HT1080 (cell line): ENCODE measurements at places on chromosomes 3 and 15. TPM values are rescaled to one million over a fixed set of nuclear protein-coding genes. Genes with fewer than 3 reads are reported as not detected.

GRCh38 chr3:139577909-139578308 lies 38.4 kb upstream of the RBP1 start:
- peak; percentile 30 for DNase-seq

DNA sequence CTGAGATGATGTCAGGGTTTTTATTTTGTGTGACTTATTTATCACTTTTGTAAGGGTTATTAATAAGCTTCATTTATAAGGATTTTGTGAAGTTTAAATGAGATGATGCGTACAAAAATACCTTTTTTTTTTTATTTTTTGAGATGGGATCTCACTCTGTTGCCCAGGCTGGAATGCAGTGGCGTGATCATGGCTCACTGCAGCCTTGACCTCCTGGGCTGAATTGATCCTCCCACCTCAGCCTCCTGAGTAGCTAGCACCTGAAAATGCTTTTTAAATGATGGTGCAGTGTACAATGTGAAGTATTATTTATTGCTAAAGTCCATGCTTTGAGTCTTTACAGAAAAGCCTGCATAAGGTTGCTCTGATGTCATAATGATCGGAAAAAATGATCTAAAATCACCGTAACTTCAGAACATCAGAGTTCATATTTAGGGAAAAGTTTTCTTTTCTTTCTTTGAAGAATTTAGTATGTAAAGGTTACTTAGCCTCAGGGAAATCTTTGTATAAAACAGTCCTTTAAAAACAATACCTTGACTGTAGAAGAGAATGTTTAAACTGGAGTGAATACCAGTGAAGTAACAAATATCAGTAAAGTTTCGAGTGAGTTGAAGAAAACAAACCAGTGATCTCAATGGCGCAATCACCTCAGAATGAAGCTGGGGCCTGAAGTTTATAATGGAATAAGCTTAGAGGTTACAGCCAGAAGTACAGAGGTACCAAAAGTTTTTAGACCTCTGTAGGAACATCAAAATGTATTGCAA lies 29.7 kb downstream of the TCF12 start:
- no peak for DNase-seq

DNA sequence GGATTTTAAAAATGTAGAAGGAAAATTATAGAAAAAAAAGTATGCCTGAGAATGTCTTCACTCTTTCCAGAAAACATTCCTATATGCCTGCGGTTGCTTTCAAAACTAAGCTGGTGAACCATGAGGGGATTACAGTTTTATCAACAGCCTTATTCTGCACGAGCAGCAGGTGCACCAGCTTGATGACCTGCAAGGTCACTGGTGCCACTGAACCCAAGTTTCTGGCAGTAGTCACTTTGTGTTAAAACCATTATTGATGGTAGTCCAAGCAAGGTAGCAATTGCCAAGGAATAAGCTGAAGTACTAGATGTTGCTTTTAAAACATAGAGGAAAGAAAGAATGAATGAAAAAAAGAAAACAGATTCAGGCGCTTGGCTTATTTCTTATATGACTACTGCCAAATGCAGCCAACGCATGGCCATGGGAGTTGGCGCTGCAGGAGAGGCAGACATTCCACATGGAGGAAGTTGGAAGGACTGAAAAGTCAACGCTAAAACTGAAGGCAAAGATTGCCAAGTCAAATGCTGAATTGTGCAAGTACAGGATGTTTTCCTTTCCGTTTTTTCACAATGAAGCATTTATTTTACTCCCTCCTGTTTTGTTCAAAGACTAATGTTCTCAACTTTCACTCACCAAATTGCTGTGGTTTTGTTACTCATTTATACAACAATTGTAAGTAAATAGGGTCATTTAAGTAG lies 601.4 kb downstream of the CADM2 start:
- no peak for DNase-seq

GRCh38 chr15:101240358-101240757 lies 11.5 kb downstream of the CHSY1 start:
- no peak for DNase-seq

GRCh38 chr3:57756528-57757401 lies 656 bp downstream of the SLMAP start:
- peak; percentile 65 for DNase-seq

GRCh38 chr3:59968513-59969045 lies 918.8 kb upstream of the CFAP20DC start:
- no peak for DNase-seq

DNA sequence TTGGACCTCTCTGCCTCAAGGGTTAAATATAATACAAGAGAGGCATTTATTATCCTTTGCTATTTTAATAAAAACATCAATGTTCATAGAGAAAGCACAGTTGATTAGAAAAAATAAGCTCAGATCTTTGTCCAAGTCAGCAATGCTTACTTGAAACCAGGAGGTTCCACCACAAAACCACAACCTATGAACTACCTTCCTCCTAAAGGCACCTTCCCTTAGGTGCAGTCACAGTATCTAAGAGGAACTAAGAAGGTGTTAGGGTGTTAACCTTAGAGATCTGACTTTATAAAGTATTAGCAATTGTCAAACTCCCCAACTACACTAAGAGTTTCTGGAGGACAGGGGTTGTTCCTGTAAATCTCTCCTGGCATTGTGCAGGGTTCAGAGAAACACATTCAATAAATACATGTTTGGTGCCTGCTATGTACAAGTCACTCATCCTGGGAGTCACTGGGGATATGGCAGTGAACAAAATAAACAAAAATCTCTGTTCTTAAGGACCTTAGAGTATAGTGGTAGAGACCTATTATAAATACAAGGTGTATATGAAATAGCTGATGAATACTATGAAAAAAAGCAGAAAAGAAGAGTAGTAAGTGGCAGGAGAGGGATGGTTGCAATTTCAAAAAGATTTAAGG lies 208.6 kb downstream of the NFKBIZ start:
- DNase-seq, result no peak

DNA sequence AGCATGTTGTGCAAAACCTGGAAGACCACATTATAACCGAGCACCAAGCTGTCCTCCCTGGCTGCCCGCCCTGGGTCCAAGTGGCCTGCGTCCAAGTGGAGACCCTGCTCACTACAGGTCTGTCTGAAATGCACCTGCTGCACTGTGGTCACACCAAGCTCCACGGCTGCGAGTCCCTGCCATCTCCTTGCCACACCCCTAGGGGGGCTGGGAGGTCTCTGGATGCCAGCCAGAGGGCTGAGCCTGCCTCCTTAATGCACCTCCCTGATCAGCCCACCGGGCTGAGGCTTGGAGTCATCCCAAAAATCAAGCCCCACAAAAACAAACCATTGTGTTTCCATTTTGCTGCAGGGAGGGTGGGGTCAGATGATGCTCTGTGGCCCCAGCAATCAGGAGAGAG lies 187.1 kb downstream of the MEGF11 start:
- no peak for DNase-seq

DNA sequence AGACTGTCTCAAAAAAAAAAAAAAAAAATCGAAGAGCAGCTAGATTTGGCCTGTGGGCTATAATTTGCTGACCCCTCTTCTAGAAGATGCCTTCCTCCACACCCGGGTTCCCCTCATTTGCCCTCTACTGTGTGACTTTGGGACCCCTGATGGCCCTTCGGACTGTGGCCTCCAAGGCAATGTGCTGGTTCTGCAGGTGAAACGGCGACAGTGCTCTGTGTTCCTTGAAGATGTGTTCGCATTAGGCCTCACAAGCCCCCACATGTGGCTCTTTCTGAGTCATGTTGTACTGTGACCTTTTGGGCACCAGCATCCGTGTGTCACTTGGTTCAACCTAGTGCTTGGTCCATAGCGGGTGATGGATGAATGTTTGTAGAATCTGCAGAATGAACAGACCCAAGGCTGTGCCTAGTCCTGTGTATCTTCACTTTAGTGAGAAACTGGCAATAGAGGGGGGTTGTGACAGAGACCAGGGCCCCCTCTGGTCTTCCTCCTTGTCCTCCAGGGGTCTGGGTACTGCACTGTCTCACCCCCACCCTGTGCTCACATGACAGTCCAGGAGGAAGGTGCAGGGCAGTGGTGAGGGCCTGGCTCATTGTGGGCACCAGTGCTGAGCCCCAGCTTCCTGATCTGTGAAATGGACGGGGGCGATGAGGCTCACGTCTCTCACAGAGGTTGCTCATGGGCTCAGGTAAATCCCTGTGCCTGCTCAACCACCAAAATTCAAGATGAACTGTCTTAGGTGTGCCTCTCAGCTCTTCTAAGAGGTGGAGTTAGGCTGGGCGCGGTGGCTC lies 22.7 kb downstream of the GOLGA6L2 start:
- no peak for DNase-seq

The ZBTB38 gene
- total RNA-seq, result 225 and 266 TPM in 2 replicates
